Foreskin keratinocyte (primary cell): ENCODE measurements at places on chromosomes 5 and 9. TPM values are rescaled to one million over a fixed set of nuclear protein-coding genes. Genes with fewer than 3 reads are reported as not detected.
A peak's percentile ranks its signal among the peaks of the same experiment; 100 is the strongest.

CDKN2B-AS1 gene
- 0.71 and 1.4 TPM in 2 replicates for total RNA-seq

- no peak for DNase-seq
Observed at GRCh38 chr5:167244583-167244982, 1046.9 kb upstream of the WWC1 start.

- no peak for DNase-seq
Observed at GRCh38 chr5:176624142-176624541, 6.2 kb downstream of the SNCB start.

ECSCR gene
- total RNA-seq, result not detected in 2 replicates

- DNase-seq, result peak; percentile 83
Observed at GRCh38 chr9:2291980-2292704, 277.0 kb downstream of the SMARCA2 start.

IFNA21 gene
- not detected in 2 replicates for total RNA-seq

- no peak for DNase-seq
Observed at GRCh38 chr9:34169125-34169524, 9.7 kb upstream of the UBAP1 start.

- no peak for DNase-seq
Observed at GRCh38 chr5:87786471-87786870, 373.7 kb upstream of the CCNH start.
